Fibroblast of upper back skin (primary cell): ENCODE measurements at places on chromosomes 2 and 18.
A peak's percentile ranks its signal among the peaks of the same experiment; 100 is the strongest.

DNA sequence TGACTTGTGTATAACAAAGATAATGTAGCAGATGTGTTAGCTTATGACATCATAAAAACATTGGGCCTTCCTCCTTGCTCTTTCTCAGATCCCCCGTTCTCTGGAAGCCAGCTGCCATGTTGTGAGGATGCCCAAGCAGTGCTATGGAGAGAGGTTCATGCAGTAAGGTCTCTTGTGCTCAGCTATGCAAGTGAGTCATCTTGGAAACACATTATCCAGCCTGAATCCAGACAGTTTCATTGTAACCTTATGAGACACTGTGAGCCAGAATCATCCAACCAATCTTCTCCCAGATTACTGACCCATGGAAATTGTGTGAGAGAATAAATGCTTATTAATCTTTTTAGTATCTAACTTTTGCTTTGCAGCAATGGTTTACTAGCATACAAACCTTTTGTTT lies 60.8 kb downstream of the ST6GAL2 start:
- peak; percentile 43 for DNase-seq

DNA sequence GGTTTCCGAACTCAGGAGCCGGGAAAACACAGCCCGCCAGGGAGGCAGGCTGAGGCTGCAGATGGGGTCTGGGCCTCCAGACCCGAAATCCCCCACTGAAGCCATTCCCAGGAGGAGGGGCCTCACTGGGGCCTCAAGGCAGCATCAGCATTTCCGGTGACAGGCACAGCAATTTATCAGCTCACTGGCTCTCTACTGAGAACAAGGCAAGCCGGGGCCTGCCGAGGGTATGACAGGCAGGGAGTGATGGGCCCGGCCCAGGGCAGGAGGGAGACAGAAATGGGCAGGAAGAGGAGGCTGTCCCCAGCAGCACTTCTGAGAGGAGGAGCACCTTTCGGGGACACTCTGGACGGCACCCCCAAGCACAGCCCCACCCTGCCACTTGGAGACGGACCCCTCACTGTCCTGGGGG lies 12.5 kb downstream of the SDC1 start:
- peak; percentile 73 for DNase-seq

- peak; percentile 39 for DNase-seq
These were observed 244.7 kb downstream of the HRH4 start for GRCh38 chr18:24704946-24705630.

DNA sequence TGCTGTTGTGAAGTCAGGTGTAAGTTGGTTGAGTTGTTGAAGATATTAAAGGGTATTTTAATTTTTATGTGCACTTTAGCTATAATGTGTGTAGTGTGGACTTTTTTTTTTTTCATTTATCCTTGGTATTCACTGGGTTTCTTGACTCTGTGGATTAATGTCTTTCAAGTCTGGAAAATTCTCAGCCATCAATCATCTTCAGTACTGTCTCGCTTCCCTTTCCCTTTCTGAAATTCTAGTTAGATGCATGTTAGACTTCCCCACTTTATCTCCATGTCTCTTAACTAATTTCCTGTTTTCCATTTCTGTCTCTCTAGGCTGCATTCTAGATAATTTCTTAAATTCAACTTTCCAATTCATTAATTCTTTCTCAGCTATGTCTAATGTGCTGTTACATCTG lies 247.7 kb upstream of the REV1 start:
- DNase-seq: no peak

DNA sequence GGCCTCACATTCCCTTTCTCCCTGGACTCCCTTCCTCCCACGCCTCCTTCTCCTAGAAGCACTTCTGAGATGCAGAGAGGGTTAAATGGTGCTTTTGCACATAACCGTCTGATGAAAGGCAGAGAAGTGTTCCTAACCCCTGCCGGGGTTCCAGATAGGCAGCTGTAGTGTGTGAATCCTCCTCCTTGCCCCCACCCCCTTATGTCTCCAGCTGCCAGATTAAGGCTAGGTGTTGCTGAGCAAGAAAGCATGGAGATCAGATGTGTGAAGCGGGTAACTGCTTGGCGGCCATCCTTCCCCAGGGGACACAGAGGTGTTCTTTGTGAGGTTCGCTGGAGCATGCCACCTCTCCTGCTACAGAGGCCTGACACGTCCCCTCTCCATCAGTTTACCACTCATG lies 88.3 kb downstream of the NRP2 start:
- DNase-seq: no peak

- DNase-seq: no peak
These were observed 56.8 kb downstream of the ATOH8 start for GRCh38 chr2:85810371-85811179.

DNA sequence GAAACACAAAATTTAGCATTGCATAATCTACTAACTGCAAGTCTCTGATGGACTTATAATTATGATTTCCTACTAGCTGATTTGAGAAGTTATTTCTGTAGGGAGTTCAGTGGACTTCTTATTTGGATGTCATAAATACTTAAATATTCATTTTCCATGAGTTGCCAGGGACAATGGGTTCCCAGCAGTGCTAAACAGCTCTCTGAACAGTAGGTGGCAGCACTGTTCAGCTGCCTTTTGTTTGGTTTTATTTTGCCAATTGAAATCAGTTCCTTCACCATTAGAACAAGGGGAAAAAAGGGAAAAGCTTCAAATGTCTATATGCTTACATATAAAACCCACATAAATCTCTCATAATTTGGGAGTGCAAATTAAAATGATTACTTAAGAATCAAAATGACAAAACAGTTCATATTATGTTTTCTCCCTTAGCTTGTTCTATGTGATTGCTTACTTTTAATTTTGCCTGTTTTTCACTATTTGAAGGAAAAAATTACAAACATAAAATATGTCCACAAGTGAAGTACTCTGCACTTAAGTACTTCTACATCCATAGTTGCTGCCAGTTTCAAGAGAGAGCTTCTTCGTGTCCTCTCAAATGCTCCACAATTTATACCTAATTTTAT lies 898.9 kb downstream of the CPS1 start:
- DNase-seq: peak; percentile 32

GRCh38 chr2:182907081-182907830 lies 40.8 kb upstream of the FRZB start:
- DNase-seq: peak; percentile 22

DNA sequence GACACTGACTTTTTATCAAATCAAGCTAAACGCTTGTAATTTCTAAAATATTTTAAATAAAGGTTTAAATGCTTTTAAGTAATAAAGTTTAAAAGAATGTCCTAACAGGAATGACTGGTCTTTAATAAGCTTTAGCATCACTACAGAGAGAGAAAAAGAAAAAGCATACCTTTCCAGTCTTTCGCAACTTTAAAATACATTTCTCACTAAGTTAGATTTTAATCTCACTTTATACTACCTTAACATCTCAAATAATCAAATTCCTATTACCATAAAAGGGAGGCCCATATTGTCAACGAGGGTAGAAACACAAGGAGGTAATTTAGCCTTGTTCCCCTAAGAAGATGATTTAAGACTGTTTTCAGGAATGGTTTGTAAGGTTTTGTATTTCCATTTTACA lies 80.7 kb downstream of the STRN start:
- DNase-seq: no peak

GRCh38 chr2:184689638-184690037 lies 91.3 kb downstream of the ZNF804A start:
- DNase-seq: peak; percentile 35

DNA sequence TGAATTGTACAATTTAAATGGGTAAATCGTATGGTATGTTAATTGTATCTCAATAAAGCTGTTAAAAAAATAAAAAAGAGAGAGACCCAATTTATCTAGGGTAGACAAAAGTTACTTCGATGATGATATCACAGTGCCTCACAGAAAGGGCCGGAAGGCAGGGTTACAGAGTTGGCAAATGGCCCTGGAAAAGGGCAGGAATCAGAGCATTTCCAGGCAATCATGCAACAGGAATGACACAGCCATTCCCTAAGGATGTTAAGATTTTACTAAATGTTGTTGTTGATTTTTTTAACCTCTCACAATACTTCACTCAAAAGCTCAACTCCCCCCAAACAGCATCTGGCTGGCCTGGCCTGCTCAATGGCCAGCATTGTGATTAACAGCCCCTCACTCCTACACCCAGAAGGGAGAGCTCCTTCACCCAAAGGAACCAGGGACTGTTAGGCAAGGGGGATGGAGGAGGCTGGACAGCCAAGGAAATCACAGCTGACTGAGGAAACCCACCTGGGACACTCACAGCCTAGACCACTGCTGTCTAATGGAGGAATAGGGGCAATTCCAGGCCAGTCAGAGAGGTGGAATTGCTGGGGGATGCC lies 7.7 kb upstream of the SP100 start:
- peak; percentile 82 for DNase-seq

DNA sequence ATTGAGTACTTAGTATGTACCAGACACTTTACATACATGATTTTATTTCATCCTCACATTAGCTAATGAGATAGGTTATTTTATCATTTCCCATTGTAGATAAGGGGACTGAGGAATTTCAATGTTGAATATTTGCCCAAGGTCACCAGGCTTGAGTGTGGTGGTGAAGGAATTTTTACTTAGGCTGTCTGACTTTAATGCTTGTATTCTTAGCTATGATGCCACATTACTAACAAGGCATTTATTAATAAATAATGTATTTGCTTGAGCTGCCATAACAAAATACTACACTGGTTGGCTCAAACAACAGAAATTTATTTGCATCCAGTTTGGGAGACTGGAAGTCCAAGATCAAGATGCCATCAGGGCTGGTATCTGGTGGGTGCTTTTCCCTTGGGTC lies 250.9 kb downstream of the GPD2 start:
- no peak for DNase-seq

DNA sequence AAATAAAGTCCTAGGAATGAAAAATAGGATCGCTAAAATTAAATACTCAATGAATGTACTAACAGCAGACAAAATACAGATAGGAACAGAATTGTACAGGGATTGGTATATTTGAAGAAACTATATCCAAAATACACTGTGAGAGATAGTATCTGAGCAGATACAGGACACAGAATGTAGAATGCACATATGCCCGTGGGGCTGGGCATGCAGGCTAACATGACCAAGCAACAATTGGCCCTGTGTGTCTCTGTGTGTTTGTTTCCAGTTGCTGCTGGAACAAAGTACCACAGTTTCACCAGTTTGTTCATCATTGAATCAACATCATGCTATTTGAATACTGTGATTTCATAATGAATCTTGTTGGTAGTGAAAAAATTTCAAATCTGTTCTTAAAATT lies 127.6 kb downstream of the PMAIP1 start:
- no peak for DNase-seq
